Activated CD4-positive, alpha-beta T cell treated with anti-CD3 and anti-CD28 coated beads, Interleukin-2, Interleukin-6, amounts not matched to agents 100 ng/mL and 50 ng/mL, durations not matched to agents 16 hours and 8 hours (primary cell): ENCODE measurements at places on chromosomes 1 and 21.

- DNase-seq, result no peak
Observed at GRCh38 chr1:181587870-181588438, 104.6 kb downstream of the CACNA1E start.

GRCh38 chr1:155158991-155159390, 14.1 kb downstream of the KRTCAP2 start:
- DNase-seq, result no peak

DNA sequence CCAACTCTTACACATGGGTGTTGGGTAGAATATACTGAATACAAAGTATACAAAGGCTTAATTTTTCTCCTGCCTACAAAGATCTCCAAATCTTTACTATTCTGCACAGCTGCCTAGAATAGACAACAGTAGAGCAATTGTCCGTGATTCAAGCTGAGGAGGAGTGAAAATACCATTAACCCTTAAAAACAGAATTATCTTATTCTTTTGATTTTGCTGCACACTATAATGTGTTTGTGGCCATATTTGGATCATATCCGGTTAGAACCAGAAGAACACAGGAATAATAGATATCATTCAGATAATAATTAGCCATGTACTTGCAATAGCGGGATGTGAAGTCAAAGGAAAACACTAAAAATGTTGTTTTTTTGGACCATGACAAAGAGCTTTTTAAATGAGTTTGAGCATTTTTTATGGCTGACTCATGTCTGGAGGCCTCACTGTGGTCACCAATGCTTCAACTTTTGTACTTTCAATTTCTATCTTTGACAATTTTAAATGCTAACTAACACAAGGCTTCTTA, 197.6 kb upstream of the FOXD3 start:
- DNase-seq, result peak; percentile 9

- no peak for DNase-seq
Observed at GRCh38 chr1:48329905-48330304, 107.4 kb downstream of the SLC5A9 start.
